ENCODE measurements at places on chromosomes 12 and 14.

DNA sequence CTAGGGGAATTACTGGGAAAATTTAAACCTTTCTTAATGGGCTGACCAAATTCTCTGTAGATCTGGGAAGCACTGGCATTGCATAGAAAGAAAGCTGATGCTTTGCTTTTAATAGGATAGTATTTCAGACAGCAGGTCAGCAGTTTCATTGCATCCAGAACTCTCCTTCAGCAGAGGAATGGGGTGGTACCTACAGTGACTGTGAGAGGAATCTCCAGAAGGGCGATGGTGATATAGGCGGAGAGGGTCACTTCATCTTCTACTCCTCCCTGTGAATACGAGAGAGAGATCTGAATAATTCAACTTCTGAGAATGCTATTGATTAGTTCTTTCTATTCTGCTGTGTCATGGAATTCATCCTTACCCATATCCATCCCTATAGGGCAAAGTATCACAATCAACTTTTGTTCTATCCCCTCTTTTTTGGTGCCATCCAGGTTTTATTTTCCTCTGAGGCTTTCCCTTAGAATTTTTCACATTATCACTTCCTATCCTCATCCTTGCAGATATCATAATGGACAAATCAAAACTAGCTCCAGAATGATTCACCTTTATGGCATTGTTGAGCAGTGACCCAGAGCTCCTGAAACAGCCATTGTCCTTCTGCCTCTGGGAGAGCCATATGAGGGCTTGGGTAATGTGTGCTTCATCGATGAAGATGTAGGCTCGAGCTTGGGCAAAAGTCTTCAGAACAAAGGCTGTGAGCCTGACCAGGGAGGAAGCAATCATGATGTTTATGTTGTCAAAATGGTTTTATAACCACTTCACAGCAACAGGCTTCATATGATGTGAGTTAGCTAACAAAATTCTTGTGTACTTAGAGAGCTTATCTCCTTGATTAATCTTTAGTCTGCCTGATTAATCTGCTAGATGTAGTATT is 38.3 kb downstream of the A2M start:
- no peak for DNase-seq

GRCh38 chr12:3928538-3929184 is 55.5 kb upstream of the PARP11 start:
- DNase-seq: no peak

- DNase-seq: peak; percentile 47
Observed at GRCh38 chr14:22555384-22556011, 33.5 kb downstream of the DAD1 start.

DNA sequence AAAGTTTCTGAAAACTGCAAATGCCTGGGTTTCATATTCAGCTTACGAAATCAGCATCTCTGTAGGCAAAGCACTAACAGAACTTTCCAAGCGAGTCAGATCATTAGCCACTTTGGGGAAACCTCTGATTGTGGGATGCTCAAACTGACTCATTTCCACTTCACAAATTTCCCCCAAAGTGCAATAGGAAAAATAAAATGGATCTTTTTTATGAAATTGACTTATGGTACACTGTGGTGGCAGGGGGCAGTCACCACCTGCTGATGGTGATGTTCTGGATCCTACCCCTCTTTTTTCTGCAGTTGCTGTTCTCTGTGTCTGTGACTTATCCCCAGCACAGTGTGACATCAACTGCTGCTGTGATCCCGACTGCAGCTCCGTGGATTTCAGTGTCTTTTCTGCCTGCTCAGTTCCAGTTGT is 5.6 kb downstream of the TCTN1 start:
- peak; percentile 19 for DNase-seq

DNA sequence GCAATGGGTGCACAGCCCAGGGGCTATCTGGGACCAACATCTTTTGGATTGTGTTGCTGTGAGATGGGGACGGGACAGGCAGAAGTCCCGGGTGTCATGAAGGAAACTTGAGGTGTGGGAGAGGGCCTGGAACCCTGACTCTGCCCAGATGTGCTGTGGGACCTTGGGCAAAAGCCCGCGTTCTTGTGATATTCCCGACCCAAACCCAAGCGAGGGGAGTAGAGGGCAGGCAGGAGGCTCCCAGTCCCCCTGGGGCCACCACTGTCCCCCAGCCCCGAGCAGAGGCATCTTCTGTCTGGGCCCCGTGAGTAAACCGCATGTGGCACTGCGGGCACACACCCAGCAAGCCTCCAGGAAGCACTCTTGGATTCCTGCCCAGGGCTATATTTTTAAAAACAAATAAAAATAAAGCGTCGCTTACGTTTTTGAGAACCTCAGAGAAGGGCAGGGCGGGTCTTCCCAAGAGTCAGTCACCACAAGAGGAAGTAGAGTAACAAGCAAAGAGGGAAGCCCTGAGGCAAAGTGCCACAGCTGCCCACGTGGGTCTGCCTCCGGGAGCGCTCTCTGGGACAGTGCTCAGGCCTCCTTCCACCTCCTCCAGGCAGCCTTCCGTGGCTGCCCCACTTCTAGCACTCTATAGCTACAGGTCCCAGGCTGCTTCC is 39.5 kb downstream of the BEGAIN start:
- no peak for DNase-seq

DNA sequence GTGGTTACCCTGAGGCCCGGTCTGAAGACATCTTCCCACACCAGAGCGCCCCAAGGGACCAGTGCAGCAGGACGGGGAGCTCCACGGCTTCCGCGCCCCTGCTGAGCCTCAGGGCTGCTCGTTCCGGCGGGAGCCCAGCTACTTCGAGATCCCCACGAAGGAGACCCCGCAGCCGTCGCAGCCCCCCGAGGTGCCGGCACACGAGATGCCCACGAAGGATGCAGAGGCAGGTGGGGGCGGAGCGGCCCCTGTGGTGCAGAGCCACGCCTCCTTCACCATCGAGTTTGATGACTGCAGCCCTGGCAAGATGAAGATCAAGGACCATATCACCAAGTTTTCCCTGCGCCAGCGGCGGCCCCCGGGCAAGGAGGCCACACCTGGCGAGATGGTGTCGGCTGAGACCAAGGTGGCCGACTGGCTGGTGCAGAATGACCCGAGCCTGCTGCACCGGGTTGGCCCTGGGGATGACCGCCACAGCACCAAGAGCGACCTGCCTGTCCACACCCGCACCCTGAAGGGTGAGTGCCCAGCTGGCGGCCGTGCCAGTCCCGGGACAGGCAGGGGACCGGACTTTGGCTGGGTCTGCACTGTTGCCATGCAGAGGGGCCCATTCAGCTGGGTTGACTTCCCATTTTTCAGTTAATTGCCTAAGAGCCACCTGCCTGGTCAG is 18.1 kb downstream of the CEP170B start:
- no peak for DNase-seq

DNA sequence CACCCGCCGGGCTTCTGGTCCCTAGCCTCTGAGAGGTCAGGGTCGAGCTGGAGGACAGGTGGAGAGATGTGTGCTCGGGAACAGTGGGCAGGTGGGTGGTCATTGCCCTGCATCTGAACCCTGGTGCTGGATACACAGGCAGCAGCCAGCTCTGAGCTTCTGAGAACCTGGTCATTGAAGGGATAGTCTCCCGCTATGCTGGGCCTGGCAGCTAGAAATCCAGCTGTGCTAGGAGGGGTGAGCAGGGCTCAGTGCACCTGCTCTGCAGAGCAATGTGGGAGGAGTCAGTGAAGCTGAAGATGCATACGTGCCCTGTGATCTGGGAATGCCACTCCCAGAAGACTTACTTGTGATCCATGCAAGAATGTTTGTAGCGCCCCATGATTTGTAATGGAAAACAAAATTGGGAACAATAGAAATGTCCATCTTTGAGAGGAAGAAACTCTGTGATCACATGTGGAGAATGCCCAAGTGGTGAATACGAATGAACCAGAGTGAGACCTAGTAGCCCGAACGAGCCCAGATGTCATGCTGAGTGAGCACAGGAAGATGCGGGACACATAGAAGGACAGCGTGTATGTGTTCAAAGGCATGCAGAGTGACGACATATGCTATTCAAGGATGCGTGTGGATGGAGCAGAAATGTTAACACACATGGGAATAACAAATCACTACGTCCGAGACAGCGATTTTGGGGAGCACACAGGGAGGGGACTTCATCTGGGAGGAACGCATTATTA is 63.4 kb downstream of the AACS start:
- no peak for DNase-seq

DNA sequence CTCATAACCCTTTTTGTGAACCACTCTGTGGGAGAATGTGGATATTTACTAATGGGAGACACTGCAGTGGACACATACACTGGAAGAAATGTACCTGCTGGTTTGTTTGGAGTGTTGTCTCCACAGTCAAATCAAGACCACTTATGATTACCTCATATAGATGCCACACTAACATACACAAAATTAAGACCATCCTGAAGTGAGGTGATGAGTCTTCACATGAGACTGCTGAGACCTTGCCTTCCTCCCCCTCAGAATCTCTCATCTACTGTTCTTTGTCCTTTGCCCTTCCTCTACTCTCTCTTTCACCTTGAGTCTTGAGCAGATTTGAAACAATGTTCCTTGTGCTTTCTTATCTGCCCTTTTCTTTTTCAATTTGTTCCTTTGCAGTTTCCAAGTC is 4.3 kb downstream of the KRT6A start:
- no peak for DNase-seq

- DNase-seq: no peak
Observed at GRCh38 chr12:83335748-83336147, 649.0 kb downstream of the TMTC2 start.

DNA sequence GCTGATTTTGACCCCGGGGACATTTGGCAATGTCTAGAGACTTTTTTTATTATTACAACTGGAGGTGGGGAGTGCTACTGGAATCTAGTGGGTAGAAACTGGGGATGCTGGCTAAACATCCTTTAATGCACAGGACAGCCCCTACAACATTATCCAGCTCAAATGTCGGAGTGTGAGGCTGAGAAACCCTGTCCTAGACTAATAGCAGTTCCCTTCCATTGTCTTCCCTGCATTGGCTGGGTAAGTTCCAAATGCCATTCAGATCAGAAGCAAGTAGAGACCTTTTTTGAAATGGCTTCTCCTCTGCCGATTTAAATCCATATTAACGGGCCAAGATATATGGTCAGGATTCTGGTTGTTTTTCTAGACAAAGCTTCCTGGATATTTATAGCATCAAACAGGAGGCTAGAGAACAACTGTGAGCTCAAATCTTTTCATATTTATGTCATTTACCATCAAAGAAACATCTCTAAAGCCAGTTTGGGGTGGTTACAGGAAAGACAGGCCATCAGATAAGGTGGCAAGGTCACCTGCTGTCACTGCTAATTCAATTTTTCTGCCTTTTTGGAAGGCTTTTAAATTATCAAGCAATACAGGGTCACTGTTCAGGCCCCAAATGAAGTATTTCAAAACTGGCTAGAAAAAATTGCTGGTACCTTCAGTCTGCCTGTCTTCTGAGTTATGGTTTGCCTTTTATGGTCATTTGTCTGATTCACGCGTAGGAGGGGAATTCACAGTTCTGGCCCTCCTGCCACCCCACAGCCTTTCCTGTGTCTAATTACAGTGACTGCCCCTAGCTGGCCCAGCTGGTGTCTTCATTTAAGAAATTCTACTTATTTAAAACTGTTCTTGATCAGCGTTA is 20.1 kb upstream of the AKAP5 start:
- DNase-seq: peak; percentile 91

GRCh38 chr12:4719821-4720636 is at the start of gene GALNT8:
TSS of gene GALNT8 (plus strand) at chr12:4720400. CDS start at chr12:4720678, 278 bp downstream.
- DNase-seq: no peak

DNA sequence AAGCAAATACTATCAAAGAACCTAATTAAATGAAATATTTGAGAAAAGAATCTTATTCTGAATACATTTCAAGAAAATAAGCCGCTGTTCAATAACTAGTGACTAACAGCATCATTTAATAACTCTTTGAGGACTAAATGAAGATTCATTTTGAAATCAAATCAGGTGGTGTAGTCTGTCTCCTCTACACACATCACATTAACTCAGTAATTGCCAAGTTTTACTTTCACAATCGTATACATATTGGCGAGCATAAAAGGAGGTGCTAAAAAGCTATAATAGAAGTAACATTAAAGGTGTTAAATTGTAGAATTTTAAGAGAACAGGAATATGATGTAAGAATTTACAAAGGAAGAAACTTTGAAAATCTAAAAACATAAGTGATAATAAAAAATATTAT is 185.1 kb downstream of the MDGA2 start:
- no peak for DNase-seq

DNA sequence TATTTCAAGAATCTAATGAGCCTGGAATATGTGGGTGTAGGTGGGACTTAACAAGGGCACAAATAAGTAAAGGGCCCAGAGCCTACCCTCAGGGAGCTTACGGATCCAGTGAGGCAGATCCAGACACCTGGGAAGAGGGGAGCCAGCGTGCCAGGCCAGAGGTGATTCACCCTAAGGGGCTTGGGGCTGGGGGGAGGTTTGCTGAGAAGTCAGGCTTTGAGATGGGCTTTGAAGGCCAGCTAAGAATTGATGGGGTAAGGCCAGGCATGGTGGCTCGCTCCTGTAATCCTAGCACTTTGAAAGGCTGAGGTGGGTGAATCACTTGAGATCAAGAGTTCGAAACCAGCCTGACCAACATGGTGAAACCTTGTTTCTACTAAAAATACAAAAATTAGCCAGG is 695 bp upstream of the MMP19 start:
- no peak for DNase-seq

DNA sequence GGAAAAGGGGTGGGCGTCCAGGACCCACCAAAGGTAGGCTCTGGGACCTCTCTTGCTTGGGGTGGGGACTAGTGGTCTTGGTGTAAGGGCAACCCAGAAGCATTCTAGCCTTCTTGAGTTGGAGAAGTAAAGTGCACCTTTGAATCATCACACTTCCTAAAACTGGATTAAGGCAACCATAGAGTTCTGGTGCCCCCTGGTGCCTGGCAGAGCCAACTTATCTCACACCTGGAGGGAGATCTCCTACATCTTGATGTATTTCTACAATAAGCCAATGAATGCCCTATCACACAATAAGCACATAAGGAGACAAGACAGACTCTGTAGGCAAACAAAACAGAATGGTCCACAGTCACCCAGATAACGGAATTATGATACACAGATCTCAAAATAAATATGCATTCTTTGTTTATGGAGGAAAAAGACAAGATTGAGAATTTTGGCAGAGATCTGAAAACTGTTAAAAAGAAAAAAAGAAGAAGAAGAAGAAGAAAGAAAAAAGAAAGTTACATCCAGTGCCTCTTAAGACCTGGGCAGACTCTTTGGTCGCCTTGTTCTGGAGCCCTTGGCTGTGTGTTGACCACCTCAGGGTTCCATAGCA is 95.9 kb upstream of the PPP2R5C start:
- peak; percentile 23 for DNase-seq

DNA sequence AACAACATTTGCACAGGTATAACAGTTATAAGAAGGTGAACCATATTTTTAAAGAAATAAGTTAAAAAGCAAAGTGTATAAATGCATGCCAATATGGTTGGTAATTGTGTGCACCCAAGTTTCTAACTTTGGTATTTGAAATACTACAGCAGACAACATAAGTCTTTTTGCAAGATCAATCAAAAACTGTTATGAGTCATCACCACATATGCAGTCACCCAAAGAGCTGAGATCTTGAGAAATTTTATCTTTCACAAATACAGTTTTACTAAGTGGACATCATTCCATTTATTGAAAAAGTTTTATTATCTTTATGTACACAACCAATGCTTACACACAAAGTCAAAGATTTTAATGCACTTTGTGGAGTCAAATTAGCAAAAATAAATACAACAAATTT is 7.0 kb upstream of the ACSS3 start:
- peak; percentile 32 for DNase-seq

- DNase-seq: no peak
Observed at GRCh38 chr12:60844101-60844500, 1248.3 kb downstream of the SLC16A7 start.

All from HCEC 1CT (cell line).